ENCODE measurements at places on chromosomes 7 and 10.

GRCh38 chr7:22052674-22053365, 107.1 kb upstream of the CDCA7L start:
- no peak for DNase-seq

DNA sequence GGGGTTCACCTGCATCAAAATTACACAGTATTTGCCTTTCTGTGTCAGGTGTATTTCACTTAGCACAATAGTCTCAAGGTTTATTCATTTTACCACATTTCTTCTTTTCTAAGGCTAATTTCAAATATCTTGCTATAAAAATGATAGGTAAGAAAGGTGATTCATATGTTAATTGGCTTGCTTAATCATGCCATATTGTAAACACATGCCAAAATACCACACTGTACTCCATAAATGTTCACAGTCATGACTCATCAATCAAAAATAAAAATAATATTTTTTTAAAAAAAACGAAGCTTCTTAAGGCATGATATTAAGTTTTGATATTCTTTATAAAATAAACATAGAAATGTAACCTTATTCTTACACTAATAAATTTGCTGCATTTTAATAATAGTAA, 947.1 kb downstream of the GRM8 start:
- DNase-seq: no peak

DNA sequence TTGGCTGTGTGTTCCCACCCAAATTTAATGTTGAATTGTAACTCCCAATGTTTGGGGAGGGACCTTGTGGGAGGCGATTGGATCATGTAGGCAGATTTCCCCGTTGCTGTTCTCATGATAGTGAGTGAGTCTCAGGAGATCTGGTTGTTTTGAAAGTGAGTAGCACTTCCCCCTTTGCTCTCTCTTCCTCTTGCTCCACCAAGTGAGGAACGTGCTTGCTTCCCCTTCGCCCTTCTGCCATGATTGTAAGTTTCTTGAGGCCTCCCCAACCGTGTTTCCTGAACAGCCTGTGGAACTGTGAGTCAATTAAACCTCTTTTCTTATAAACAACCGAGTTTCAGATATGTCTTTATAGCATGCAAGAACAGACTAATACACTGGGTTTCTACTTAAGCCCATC, 176.3 kb downstream of the CDK14 start:
- DNase-seq: no peak

DNA sequence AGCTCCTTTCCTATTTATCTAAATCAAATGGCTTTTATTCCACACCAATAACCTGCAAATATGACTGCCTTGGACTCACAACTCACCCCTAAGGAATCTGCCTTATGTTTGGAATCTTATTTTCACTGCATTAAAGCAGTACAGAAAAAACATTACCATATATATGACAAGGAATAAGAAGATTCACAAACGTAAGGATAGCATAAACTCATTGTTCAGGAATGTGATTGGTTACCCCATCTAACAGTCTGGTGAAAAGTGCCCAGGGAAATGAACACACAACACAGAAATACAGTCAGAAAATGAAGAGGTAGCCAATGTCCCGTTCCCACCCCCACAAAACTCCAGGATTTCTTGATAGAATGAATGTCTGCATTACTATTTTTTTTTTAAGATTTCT, 2.0 kb downstream of the PPP3CB start:
- DNase-seq: no peak

- no peak for DNase-seq
Observed at GRCh38 chr10:29181936-29182335, 106.9 kb upstream of the LYZL1 start.

- DNase-seq: no peak
Observed at GRCh38 chr7:87702326-87702725, 74.1 kb downstream of the RUNDC3B start.

DNA sequence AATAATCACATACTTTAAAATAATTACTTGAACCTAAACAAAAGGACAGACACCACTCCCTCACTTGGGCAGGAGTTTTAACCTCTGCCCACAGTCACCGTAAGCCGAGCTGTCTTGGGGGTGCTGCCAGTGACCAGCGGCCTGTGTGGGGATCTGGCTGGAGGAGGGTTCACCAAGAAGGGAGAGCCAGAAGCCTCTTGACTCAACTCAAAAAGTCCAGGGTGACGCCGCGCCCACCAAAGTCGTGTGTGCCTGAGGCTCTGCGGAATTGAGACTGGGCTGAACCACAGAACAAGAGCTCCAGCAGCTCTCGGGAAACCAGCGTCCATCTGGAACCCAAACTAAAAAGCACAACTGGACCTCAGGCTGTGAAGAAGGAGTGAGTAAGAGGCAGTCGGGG, 35.8 kb downstream of the ZFAND2A start:
- DNase-seq: no peak

GRCh38 chr7:33831389-33832141, 73.8 kb upstream of the BMPER start:
- no peak for DNase-seq
